ENCODE measurements at places on chromosomes 5 and 9. TPM values are rescaled to one million over a fixed set of nuclear protein-coding genes. Genes with fewer than 3 reads are reported as not detected.

- H3K36me3 ChIP-seq: no peaks in the 10 kb centered on the region
- H3K27ac ChIP-seq: peak overlapping the region; percentile 69
- DNase-seq: no peak
- peak overlapping the region; percentile 30 for H3K4me3 ChIP-seq
- peaks cover 45% of the 10 kb centered on the region for H3K4me1 ChIP-seq
These were observed 125.6 kb downstream of the TRIO start for GRCh38 chr5:14268738-14269137.

- peak overlapping the region; percentile 80 for H3K27ac ChIP-seq
- H3K27me3 ChIP-seq: peaks cover 4% of the 10 kb centered on the region
- H3K36me3 ChIP-seq: peaks cover 4% of the 10 kb centered on the region
- no peak overlapping the region for H3K4me3 ChIP-seq
- no peak for DNase-seq
These were observed 74.6 kb downstream of the UBAP1 start for GRCh38 chr9:34253460-34253837.

DNA sequence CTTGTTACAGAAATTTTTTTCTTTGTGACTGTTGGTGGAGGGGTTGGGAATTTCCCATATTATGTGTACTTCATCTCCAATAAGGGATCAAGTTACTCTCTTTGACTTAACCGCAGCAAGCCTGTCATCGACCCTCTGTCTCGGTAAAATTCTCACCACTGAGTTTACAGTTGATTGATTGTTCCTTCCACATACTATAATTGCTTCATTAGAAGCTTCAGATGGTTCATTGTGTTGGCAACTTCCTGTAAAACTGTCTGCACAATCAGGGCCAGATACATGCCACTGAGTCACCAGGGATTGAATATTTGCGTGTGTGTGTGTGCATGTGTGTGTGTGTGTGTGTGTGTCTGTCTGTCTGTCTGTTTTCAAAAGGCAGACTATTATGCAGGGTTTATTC, 176.6 kb downstream of the ZNF462 start:
- DNase-seq: no peak
- no peak overlapping the region for H3K4me3 ChIP-seq
- H3K36me3 ChIP-seq: no peaks in the 10 kb centered on the region
- peak overlapping the region; percentile 49 for H3K27ac ChIP-seq
- peaks cover 13% of the 10 kb centered on the region for H3K4me1 ChIP-seq

DNA sequence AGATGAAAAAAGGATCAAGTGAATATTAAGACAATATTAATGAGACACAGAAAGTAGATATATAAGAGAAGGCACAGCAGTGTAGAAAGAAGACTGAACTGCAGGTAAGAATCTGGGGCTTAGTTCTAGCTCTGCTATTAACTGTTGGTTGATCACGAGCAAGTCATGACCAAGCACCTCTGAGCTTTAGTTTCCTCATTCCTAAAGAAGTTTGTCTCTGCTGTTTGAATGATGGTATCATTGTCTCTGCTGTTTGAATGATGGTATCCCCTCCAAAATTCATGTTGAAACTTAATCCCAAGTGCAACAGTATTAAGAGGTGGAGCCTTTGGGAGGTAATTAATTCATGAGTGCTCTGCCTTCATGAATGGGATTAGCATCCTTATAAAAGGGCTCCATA, 2.5 kb upstream of the NME5 start:
- no peak for DNase-seq
- H3K4me3 ChIP-seq: no peak overlapping the region
- H3K27ac ChIP-seq: no peak overlapping the region
- no peaks in the 10 kb centered on the region for H3K36me3 ChIP-seq

- no peaks in the 10 kb centered on the region for H3K27me3 ChIP-seq
- H3K4me1 ChIP-seq: no peaks in the 10 kb centered on the region
- H3K4me3 ChIP-seq: no peak overlapping the region
- H3K27ac ChIP-seq: no peak overlapping the region
- H3K36me3 ChIP-seq: no peaks in the 10 kb centered on the region
- no peak for DNase-seq
These were observed 168.8 kb downstream of the RAPGEF6 start for GRCh38 chr5:131466171-131466766.

FBP2 gene
- total RNA-seq: not detected

GLDC gene
- 42.9 TPM for total RNA-seq

All from glutamatergic neuron (in vitro differentiated cells).